ENCODE measurements at places on chromosomes 13 and 19.

DNA sequence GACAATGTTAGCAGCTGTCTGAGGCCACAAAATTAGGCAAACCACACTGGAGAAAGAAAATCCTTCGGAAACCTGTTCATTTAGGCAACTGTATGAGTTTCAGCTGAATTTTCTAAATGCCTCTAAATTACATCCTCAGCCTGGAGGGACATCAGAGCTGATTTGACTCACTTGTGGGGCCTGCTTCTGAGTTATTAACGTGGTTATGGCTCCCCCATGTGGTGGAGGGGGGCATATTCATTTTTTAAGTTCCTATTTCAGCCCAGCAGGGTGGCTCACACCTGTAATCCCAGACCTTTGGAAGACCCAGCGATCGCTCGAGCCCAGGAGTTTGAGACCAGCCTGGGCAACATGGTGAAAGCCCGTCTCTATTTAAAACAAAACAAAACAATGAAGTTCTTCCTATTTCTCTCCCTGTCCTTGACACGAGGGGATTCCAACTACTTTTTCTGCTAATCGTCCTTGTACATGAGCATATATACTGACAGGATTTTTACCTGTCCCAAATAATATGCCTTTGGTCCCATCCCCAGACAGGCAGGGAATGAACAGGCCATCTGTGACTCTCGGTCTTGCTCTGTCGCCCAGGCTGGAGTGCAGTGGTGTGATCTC lies 31.5 kb upstream of the HIF3A start:
- DNase-seq, result no peak

DNA sequence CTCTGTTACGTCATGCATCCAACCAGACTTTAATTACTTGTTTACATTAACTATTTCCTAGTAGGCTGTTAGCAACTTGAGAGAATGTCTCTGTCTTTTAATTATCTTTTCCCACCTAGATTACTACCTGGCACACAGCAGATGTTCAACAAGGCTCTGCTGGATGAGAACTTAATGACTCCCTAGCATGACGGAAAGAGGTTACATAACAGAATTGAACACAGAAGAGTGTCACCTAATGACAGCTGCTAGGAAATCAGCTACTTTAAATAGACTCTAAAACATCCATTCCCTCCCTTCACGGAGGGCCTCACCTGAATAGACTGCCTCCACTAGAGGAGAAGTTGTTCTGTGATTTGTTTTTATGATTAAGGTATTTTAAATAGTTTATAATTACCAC lies 110.8 kb downstream of the TEX29 start:
- DNase-seq, result no peak

DNA sequence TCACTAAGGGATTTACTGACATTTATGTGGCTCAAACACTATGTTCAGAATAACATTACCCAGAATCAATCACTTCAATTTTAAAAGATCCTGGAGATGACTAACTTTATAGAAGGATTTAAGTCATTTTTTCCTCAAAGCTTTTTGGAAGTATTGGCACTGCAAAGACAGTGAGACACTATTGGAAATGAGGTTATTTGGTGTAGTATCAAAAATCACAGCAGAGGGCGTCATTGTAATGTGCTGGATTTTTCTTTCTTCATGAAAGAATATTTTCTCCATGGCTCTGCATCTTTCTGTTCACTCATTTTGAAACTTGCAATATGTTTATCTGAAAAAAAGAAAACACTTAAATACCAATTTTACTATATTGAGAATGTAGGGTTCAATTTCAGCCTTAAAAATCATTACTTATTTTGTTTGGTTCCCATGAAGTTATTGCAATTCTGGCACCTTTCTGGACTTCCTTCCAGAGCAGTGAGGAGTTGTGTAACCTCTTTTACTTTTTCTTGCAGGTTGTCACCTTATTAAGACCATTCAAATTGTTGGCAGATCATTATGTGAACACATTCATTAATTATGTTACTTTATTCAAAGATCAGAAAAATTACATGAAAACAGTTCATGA lies 3.7 kb upstream of the CSNK1A1L start:
- DNase-seq, result no peak

- no peak for DNase-seq
Observed at GRCh38 chr19:31102674-31103073, 246.6 kb downstream of the TSHZ3 start.

- peak; percentile 58 for DNase-seq
Observed at GRCh38 chr13:100646030-100646673, 28.4 kb downstream of the TMTC4 start.

GRCh38 chr19:21117041-21117907 lies 24.6 kb upstream of the ZNF431 start:
- no peak for DNase-seq

- no peak for DNase-seq
Observed at GRCh38 chr19:47469719-47470118, 2.0 kb downstream of the SLC8A2 start.

DNA sequence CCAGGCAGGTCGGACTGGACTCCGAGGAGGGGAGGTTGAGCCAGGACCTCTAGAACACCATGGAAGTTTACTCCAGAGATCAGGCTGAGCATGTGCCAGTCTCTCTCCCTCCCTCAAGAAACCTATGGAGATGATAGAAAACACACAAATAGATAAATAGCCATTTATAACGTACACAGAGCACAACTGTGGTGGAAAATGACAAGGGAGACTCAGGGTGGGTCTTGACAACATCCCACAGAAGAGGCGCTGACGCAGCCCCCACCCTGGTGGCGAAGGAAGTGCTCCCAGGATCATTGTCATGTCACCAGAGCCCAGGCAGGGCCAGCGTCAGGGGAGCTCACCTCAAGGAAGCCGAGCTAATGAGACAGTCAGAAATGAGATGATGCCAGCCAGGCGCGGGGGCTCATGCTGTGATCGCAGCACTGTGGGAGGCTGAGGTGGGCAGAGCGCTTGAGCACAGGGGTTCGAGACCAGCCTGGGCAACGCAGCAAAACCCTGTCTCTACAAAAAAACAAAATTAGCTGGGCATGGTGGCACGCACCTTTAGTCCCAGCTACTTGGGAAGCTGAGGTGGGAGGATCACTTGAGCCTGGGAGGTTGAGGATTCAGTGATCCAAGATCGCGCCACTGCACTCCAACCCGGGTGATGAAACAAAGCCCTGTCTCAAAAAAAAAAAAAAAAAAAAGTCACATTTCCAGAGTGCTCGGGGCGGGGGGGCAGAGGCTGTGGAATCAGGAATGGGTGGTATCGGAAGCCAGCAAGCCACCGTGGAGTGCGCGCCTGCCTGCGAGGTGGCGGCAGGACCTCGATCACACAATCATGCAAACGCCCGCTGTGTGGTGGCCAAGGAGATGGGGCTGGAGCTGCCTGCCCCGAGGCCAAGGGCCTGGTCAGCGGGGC lies 178.4 kb downstream of the KDM4B start:
- DNase-seq, result no peak

DNA sequence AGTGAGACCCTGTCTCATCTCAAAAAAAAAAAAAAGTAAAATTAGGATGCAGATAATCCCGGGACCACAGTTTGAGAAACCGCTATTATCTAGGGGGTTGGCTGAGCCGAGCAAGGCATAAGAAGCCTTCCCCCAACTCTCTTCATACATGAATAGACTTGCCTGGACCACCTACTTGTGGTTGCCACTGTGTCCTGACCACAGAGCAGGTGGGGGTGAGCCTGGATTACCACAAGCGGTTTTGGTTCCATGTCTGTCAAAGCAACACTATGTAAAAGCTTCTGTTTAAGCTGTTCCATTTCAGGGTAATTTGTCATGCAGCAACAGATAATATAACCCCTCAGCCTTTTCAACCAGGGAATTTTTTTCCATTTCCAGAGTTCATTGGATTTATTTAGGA lies 3.3 kb upstream of the NAPA start:
- DNase-seq, result no peak

- no peak for DNase-seq
Observed at GRCh38 chr13:44120043-44120442, 240.3 kb downstream of the LACC1 start.

- DNase-seq, result no peak
Observed at GRCh38 chr13:29323954-29324353, 271.5 kb downstream of the SLC7A1 start.

DNA sequence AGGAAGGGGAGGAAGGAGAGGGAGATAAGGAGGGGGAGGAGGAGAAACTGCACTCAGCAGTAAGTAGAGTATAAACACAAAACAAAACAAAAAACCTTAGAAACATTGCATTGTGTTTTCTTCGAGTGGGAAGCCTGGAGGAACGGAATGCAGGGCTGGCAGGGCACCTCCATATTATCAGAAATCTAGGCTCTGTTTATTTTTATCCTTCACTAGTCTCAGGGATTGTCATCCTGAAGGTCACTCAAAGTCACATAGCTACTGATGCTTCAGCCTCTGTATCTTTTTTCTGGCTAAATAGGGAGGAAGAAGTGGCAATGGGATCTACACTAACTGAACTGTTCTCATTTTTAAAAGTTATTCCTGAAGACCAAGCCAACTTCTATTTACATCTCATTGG lies 467.8 kb downstream of the KCTD12 start:
- DNase-seq, result no peak

GRCh38 chr13:75725736-75726135 lies 89.6 kb downstream of the LMO7 start:
- DNase-seq, result no peak

- no peak for DNase-seq
Observed at GRCh38 chr19:51571599-51571998, 516 bp downstream of the ZNF175 start.

DNA sequence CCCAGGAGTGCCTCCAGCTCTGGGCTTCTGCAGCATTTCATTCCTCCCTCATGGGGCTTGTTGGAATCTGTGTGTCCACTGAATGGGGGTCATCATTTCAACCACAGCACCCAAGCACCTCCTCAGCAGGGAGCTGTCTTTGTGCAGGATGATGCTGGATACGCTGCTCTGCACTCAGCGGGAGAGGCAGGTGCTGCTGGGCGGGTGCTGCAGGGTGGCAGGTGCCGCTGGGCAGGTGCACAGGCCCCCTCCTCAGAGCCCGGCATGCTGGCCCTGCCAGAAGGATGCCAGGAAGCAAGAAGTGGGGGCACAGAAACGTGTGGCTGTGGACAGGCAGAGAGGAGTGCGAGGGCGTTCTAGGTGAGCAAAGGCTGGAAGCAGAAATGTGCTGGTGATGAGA lies 121.8 kb upstream of the VSTM2B start:
- DNase-seq, result no peak

DNA sequence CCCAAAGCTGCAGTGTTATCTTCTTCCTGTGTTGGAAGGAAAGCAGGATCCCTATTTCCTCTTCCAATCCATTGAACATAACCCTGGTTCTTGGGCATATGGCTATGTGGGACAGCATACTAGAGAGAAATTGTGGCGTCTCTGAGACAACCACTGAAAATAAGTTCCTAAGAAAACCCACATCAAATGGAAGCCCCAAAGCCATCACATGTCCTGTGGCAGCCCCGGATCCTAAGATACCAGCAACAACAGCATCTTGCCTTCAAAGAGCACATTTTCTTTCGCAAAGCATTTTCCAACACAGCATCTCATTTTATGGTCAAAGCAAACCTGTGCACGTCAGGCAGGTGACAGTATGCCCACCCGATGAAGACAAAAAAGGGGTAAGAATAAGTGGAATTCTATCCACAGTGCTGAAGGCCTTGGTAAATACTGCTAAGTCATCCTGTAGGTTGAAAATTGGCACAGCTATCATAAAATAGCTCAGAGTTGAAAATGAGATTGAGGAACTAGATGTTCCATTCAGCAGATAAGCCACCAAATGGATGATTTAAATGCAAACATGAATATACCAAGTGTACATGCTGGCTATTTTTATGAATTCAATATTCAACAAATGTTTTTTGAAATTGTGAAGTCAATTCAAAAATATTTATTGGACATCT lies 232.2 kb downstream of the DLEU7 start:
- no peak for DNase-seq

GRCh38 chr13:76764429-76764828 lies 121.8 kb downstream of the KCTD12 start:
- DNase-seq, result no peak

DNA sequence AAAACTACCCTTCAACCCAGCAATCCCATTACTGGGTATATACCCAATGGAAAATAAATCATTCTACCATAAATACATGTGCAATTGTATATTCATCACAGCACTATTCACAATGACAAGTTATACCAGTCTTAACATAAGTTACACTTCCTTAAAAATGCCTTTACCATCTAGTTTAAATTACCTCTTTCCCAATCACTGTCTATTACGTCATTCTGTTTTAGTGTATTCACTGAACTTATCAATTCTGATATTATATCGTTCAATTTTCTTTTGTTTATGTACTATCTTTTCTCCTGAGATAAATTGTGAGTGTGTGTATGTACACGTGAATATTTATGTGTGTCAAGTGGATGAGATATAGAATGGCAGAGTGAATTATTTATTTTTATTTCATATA lies 1416.8 kb downstream of the OLFM4 start:
- no peak for DNase-seq

DNA sequence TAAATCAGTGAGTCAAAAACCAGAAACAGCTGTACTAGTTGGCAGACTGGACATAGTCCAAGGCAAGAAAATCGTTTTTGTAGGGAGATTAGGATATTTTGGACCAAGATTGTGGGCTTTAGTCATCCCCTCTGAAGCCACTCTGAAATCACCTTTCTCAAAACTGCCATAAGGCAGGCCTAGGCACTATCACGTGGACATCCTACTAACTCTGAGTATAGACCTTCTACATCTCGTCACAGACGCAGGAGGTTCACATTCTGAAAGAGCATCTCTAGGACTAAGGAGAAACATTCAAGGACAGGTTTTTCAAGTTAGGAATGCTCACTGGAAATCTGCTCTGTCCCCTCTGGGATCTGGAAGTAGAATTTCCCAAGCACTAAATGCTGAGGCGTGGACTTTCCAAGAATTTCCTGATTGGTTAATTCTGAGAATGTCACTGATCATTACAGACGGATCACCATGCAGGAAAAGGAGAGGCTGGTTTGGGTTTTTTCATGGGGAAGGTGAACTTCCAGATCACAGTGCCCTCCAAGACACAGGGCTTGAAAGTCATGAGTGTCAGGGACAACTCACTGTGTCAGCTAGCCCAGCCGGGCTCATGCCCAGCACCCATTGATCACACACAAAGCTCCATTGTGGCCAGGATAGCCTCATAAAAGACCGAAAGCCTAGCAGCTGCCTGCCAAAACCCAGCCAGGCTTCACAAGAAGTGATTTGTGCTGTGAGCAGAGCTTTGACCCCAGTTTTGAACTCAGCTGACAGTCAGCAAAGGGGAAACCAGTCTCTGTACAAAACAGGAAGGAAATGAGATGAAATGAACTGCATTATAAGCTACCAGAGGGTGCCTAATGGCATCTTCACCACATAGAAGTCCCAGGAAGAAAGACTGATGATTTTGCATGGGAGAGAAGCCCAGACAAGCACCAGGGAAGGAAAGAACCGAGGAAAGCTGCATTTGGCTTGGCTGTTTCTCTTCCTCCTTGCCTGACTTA lies 2.7 kb upstream of the RUBCNL start:
- DNase-seq, result no peak

All from NCI-H2081 treated with DMSO at 0.1 percent for 48 hours (cell line).